Activated T-helper 1 cell treated with anti-CD3 and anti-CD28 coated beads, Interleukin-12 subunit alpha, Interleukin-12 subunit beta, Interleukin-2, Interleukin-4 antibody, amounts not matched to agents 30 ng/mL and 10 ng/mL and 1 ng/mL, durations not matched to agents 14 hours and 24 hours and 36 hours (primary cell): ENCODE measurements at places on chromosomes 3 and 15. TPM values are rescaled to one million over a fixed set of nuclear protein-coding genes. Genes with fewer than 3 reads are reported as not detected.

The ATP13A5 gene
- total RNA-seq = not detected in 2 replicates

The ZNF860 gene
- 0.34 and 0.81 TPM in 2 replicates for total RNA-seq

DNA sequence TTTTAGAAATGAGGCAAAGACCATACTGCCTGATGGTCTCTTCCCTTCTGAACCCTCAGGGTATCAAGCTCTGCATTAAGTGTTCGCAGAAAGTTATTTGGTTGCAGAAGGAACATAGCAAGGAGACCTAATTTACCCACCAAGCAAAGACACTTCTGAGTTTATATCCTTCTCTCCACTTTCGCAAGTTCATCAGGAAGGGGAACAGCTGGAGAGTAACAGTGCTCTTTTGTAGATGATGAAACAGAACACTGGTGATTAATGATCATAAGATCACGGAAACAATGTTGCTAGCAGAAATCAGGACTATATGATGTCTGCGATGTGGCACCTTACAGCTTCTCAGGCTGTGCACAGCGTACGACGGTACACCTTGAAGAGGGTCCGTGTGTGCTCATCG, 62.1 kb downstream of the NCEH1 start:
- DNase-seq = no peak

- no peak for DNase-seq
Observed at GRCh38 chr3:89038869-89039268, 68.6 kb upstream of the EPHA3 start.

- no peak for DNase-seq
Observed at GRCh38 chr15:64619880-64620839, 155.2 kb downstream of the RBPMS2 start.

- DNase-seq = no peak
Observed at GRCh38 chr15:33908406-33908805, 59.9 kb upstream of the CHRM5 start.

DNA sequence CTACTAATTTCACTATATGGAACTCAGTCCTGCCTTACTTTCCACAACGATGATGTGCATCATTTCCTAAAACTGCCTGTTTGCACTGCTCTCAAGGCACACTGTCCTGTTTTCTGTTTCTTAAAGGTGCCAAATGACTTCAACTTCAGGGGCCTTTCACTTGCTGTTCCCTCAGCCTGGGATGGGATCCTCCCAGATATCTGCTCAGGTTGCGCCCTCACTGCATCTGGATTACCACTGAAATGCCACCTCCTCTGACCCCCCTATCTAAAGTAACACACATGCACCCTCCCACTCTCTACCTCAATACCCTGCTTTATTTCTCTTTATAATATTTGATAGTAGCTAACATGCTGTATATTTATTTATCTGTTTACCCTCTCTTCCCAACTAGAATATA, 123.8 kb upstream of the CMC1 start:
- DNase-seq = no peak

- no peak for DNase-seq
Observed at GRCh38 chr3:114350271-114350670, 56.4 kb downstream of the TIGIT start.

GRCh38 chr3:169528289-169528688, 135.2 kb downstream of the MECOM start:
- DNase-seq = no peak

GRCh38 chr3:8436661-8437287, 64.8 kb upstream of the LMCD1 start:
- DNase-seq = no peak

GRCh38 chr3:126996905-126997304, 14.0 kb downstream of the PLXNA1 start:
- DNase-seq = no peak

DNA sequence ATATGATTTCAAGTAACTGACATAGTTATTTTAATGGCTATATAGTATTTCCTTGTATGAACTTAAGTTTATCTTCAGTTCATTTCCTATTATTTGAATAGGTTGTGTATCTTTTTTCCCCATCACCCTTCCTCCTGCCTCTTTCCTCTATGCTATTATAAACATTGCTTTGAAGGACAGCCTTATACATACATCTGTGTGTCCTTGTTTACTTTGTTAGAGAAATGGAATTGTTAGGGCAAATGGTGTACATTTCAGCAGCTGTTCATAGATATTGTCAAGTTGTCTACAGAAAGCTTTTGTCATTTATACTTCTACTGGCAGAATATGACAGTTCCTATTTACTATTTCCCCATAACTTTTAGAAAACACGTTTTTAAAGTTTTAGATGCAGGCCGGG, 18.4 kb downstream of the AKAP13 start:
- no peak for DNase-seq

GRCh38 chr3:155948476-155948875, 78.0 kb downstream of the GMPS start:
- no peak for DNase-seq

- no peak for DNase-seq
Observed at GRCh38 chr3:108085810-108086350, 5.0 kb downstream of the CD47 start.
